ENCODE measurements at places on chromosomes 4 and X. TPM values are rescaled to one million over a fixed set of nuclear protein-coding genes. Genes with fewer than 3 reads are reported as not detected.

- no peak overlapping the region for H3K4me3 ChIP-seq
- H3K27me3 ChIP-seq, result no peaks in the 10 kb centered on the region
- H3K27ac ChIP-seq, result no peak overlapping the region
- no peaks in the 10 kb centered on the region for H3K36me3 ChIP-seq
- H3K4me1 ChIP-seq, result no peaks in the 10 kb centered on the region
Observed at GRCh38 chrX:119071381-119071780, 1.4 kb upstream of the CT47C1 start.

GRCh38 chr4:173782660-173783059, 252.6 kb upstream of the HAND2 start:
- no peaks in the 10 kb centered on the region for H3K4me1 ChIP-seq
- H3K36me3 ChIP-seq, result no peaks in the 10 kb centered on the region
- no peaks in the 10 kb centered on the region for H3K27me3 ChIP-seq
- no peak overlapping the region for H3K4me3 ChIP-seq

DNA sequence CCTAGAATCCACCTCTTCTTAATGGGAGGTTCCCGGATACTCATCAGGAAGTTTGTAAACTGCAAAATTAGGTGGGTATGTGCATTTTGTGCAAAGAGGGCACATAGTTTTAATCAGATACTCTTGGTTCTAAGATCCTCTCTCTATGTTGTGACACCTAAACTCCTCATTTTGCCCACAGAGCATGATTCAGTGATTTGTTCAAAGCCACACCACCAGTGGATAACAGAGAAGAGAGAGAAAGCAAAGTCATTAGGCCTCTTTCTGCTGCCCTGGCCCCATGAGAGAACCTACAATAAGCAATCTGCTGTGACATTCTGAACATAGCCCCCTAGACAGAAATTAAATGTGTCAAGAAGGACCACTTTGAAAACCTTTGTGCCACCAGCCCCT, 72.3 kb upstream of the STIM2 start:
- H3K4me3 ChIP-seq, result no peak overlapping the region
- no peaks in the 10 kb centered on the region for H3K36me3 ChIP-seq
- H3K27ac ChIP-seq, result peak overlapping the region; percentile 17
- DNase-seq, result no peak
- peaks cover 12% of the 10 kb centered on the region for H3K4me1 ChIP-seq
- no peaks in the 10 kb centered on the region for H3K27me3 ChIP-seq

DNA sequence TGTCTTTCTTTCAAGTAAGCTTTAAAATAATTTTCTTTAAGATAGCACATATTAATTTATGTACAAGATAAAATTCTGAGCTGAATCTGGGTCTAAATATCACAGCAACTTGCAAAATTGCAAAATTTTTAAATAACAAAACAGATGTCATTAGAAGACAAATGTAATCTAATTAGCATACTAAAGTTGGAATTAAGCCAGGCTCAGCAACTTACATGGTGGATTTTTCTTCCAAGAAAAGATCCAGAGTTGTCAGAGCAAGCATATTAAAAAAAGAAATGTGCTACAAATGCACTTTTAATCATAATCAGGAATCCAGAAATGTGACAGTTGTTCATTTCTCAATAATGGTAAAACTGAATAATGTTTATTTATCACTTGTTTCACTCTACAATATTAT, 906.9 kb upstream of the INTU start:
- no peak for DNase-seq
- no peaks in the 10 kb centered on the region for H3K27me3 ChIP-seq
- H3K36me3 ChIP-seq, result no peaks in the 10 kb centered on the region
- H3K4me1 ChIP-seq, result no peaks in the 10 kb centered on the region

DNA sequence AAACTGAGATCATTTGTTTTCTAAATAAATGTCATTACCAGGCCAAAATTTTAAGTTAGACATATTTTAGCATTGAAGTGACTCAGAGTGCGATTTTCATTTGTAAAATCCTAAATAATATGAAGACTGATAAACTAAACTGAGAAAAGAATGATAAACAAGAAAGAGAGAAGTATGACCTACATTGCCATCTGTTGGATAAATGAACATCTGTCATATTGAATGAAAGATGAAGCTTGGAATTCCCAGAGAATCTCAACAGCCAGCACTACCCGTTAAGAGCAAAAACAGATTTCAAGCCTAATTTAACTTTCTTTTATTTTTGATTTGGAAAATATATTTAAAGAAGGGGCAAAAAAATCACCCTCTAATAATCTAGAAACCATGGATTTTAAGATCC, 591.0 kb upstream of the ATOH1 start:
- H3K36me3 ChIP-seq, result no peaks in the 10 kb centered on the region
- H3K27ac ChIP-seq, result no peak overlapping the region
- H3K27me3 ChIP-seq, result no peaks in the 10 kb centered on the region
- H3K4me3 ChIP-seq, result no peak overlapping the region

DNA sequence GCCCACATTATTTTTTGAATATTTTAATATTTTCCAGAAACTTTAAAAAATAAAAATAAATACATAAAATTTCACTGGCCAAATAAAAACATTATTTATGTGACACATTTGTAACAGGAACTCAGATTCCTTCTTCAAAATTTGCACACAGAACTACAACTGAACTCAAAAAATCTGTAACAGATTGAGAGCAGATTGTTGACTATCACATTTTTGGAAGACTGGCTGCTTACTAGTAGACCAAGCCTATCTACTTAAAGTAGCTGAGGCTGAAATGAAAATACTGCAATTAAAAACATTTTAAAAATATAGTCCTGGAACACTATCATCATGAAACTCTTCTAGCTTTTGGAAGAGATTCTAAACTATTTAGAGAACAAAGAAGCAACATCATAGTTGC, 203.9 kb downstream of the SH3BGRL start:
- H3K36me3 ChIP-seq, result no peaks in the 10 kb centered on the region
- H3K4me1 ChIP-seq, result no peaks in the 10 kb centered on the region
- no peak overlapping the region for H3K27ac ChIP-seq
- no peaks in the 10 kb centered on the region for H3K27me3 ChIP-seq

DNA sequence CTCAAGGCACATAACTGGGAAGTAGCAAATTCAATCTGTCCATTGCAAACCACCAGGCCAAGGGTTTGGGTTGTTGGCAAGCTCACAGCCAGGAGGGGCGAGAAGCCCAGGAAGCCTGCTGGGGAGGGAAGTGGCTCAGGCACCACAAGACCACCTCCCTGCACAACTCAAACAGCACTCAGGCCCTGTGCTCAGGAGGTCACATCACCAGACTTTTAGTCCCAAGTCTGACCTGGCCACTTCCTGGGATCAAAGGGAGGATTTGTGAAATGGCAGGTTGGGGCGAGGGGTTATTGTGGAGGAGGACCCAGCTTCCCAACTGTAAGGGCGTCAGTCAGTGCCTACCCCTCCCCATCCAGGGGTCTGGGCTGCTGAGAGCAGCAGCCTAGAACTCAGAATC, 2.3 kb downstream of the ATP5ME start:
- peaks cover 10% of the 10 kb centered on the region for H3K36me3 ChIP-seq
- no peaks in the 10 kb centered on the region for H3K27me3 ChIP-seq
- H3K4me3 ChIP-seq, result no peak overlapping the region
- H3K27ac ChIP-seq, result no peak overlapping the region
- H3K4me1 ChIP-seq, result peaks cover 19% of the 10 kb centered on the region
- no peak for DNase-seq

GRCh38 chrX:45007598-45007997, 134.6 kb downstream of the KDM6A start:
- H3K27ac ChIP-seq, result no peak overlapping the region
- H3K27me3 ChIP-seq, result no peaks in the 10 kb centered on the region
- no peak overlapping the region for H3K4me3 ChIP-seq
- no peaks in the 10 kb centered on the region for H3K36me3 ChIP-seq
- peaks cover 12% of the 10 kb centered on the region for H3K4me1 ChIP-seq

DNA sequence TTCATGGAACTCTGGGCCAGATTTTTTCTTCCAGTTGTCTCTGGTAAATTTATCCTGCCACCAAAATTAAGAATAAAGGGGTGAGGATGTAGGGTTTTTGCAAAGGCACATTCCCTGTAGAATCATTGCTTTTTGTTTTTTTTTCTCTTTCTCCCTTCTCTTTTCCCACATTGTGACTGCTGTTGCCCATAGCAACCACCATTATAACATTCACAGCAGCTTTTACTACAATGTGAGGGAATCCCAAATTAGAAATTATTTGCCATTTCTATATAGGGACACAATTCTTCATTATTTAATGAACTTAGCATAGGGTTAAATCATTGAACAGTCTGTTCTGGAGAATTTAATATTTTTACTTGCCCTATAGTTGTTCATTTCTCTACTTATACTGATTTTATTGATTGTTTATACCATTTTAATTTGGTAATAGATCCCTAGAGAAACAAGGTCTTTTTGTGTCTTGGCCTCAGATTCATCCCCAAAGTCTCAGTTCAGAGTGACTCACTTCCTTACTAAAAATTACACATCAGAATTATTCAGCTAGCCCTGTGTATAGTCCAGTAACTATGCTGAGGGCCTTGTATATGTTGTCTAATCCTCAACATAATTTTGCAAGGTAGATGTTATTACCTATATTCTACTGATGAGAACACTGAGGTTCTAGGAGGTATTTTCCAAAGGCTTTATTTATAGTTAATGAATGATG, 80.8 kb upstream of the ANK2 start:
- no peak overlapping the region for H3K4me3 ChIP-seq
- H3K27me3 ChIP-seq, result no peaks in the 10 kb centered on the region
- H3K4me1 ChIP-seq, result peaks cover under 1% of the 10 kb centered on the region
- DNase-seq, result no peak

Gene ZMAT1
- total RNA-seq, result 7.9 TPM

Gene MAGEC1
- not detected for total RNA-seq

Gene GABRQ
- total RNA-seq, result not detected

Gene IGFBP7
- 474 TPM for total RNA-seq

Gene PLAC8
- 4.2 TPM for total RNA-seq

Gene GSX2
- not detected for total RNA-seq

Gene SPANXN3
- not detected for total RNA-seq

Gene AREG
- total RNA-seq, result 1.1 TPM

Data from sigmoid colon (tissue), 7 donors.